Upper lobe of left lung (tissue), 6 donors: ENCODE measurements at places on chromosomes 7 and 10.

DNA sequence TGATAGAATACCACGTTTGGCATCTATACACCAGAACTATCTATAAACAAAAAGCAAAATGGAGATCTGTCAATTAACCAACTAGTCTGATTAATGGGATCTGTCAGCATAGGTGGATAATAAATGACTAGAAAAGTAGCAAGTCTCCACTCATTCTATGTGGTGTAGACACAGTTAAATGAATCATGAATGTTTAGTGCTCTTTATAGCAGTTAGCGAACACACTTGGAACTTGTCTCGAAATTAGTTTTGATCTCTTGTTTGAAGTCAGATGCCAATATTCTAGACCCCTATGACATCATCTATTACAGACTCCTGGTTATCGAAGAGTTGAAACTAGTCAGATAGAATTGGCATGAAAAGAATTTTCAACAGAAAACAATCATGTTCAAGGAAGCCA is 259.7 kb downstream of the AHR start:
- DNase-seq: no peak

DNA sequence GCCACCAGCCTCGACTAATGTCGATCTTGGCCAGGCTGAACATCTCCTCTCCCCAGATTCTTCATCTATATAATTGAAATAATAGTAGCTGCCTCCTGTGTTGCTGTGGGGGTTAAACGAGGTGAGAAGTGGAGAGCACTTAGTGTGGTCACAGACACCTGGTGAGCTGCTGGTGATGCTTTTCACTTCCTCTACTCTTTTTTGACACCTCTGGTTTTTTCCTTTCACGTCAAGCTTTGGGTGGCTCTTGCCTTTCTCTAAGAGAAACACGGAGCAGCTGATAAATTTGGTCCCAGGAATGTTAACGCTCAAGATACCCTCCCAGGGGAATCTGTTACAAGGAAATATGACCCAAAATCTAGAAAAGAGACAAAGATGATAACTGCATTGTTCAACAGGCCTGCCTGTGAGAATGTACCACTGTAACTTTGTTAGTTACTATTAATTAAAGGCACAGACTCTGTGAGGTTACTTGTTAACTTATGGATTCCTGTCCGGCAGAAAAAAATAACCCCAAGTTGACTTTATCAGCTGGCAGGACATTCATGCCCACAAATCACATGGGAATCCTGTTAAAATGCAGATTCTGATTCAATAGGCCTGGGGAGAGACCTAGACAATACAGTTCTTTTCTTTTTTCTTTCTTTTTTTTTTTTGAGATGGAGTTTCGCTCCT is 9.5 kb upstream of the NPFFR1 start:
- DNase-seq: no peak

DNA sequence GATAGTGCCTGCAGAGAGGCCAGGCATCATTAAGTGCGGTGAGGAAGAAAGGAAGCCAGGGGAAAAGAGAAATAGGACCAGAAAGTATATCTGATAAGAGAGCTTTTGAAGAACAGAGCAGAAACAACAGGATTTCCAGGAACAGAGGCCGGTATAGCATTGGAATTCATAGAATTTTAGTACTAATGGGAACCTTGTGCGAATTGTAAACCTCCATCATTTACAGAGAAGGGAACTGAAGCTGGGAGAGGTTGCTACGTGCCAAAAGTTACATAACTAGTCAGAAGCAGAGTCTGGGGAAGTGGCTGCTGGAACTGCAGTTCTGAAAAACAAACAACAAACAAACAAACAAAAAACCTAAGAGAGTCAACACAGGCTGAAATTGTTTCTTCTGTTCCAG is 5.4 kb upstream of the ZMYND11 start:
- no peak for DNase-seq

- DNase-seq: no peak
These were observed 147.6 kb upstream of the AOAH start for GRCh38 chr7:36871863-36872262.

- DNase-seq: no peak
These were observed 205.9 kb downstream of the SEC23IP start for GRCh38 chr10:120098232-120098930.

- DNase-seq: no peak
These were observed 110.1 kb downstream of the CDK14 start for GRCh38 chr7:90706072-90706716.

DNA sequence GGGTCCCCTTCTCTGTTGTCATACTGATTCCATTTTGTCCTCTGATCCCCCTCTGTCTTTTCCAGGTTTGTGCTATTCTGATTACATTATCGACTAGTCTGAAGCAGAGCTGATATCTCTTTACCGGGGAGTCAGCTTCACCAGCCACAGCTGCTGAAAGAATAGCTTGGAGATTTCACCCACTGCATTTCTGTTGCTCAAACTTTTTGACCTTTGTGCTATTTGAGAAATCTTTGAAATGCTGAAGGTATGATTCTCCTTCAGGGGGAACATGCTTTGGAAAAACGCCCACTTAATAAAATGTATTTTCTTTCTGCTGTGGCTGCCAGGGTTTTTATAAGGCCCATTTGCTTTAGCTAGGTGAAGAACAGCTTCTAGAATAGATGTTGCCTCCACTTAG is 197.8 kb upstream of the TCF7L2 start:
- DNase-seq: no peak

- DNase-seq: no peak
These were observed 4.7 kb upstream of the LMBR1 start for GRCh38 chr7:156897673-156898072.

DNA sequence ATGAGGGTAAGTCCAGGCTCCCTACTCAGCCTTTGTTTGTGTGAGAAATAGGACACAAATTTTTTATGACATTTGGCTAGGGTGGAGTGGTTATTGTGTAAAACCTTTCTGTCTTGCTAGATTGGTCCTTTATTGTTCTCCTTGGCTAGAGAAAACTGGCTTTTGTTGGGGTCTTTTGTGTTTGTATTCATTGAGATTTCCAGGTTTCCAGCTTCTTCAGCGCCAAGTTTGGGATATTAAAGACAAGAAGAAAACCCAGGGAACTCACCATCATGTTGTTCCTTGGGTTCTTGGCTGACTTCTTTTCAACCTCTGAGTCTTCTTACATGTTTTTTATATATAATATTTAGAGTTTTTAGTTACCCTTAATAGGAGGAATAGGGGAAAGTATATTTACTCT is 310.0 kb downstream of the HPSE2 start:
- no peak for DNase-seq

- DNase-seq: no peak
These were observed 2.5 kb downstream of the SAP25 start for GRCh38 chr7:100570954-100571828.

DNA sequence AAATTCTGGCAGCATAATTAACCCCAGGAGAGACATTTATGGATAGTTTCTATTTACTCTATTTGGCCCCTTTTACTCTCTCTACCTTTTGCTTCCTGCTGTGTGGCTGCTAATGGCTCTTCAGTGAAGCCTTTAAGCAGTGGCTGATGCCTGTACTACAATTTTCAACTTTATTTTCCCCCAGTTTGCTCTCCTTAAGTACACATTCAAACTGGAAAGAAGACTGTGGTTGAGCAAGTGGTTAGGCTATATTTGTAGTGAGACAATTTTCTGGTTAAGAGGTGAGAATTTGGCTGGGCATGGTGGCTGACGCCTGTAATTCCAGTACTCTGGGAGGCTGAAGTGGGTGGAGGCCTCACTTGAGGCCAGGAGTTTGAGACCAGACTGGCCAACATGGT is 8.5 kb upstream of the RSBN1L start:
- peak; percentile 46 for DNase-seq

- DNase-seq: no peak
These were observed 24.7 kb upstream of the ANKRD1 start for GRCh38 chr10:90945491-90946070.

GRCh38 chr7:27064661-27065060 is 31.1 kb downstream of the HOXA1 start:
- DNase-seq: no peak

DNA sequence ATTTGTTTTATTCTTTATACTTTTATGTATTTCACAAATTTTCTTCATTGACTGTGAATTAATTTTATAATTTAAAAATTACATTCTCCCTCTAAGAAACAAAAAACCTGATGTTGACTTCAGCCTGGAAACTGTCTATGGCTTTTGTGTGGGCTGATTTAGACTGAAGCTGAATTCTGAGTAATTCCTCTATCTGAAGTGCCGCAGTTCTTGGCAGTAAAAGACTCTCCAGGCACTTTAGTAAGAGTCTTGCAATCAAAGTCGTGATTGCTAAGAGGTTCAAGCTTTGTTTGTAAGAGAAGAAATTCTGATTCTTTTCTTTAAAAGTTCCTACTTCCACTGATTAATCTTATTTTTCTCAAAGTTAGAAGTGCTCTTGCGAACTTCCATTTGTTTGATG is 3.4 kb upstream of the CEP41 start:
- no peak for DNase-seq

DNA sequence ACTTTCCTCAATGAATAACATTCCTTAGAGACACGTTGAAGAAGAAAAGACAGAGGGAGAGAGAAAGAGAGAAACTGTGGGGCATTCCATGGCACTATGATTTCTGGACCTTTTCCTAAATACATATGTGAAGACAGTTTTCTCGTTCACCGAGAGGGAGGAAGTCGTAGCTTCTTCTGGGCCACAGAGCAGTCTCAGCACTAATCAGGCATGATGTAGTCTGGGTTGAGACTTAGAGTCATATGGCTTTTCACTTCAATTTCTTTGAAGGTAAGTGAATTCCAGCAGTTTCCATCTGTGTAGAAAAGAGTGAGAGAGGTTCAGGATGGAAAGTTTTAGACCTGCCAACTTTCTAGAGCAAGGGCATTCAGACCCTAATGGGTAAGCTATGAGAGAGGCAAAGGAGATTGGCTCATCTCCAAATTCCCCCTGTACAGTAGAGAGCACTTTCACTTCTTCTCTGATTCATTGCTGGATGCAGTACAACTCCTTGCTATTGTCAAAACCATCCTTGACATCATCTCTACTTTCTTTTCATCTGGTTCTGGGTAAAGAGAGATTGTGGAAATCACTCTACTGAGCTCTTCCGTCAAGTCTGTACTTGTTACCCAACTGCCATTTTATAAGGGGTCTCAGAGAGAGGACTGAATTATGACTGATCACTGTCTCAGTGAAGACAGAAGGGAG is 31.5 kb upstream of the OR9A4 start:
- no peak for DNase-seq

- DNase-seq: no peak
These were observed 82.5 kb downstream of the NDUFB2 start for GRCh38 chr7:140778975-140779374.

DNA sequence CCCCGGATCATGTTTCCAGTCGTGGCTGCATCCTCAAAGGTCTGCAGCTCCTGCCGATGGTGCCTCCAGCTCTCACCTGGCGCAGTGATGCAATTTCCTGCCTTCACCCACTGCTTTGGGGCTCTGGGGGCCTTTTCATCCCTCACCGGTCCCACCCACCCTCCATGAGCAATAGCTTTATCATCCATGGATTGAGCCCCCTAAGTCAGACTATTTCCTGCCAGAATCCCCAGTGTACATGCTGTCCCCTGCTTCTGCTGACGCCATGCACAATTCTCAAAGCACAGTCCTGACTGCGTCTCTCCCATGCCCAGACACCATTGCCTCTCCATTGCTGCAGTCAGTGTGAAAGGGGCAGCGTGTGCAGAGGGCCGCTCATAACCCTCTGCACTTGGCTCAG is 49.7 kb downstream of the FAM241B start:
- DNase-seq: no peak

DNA sequence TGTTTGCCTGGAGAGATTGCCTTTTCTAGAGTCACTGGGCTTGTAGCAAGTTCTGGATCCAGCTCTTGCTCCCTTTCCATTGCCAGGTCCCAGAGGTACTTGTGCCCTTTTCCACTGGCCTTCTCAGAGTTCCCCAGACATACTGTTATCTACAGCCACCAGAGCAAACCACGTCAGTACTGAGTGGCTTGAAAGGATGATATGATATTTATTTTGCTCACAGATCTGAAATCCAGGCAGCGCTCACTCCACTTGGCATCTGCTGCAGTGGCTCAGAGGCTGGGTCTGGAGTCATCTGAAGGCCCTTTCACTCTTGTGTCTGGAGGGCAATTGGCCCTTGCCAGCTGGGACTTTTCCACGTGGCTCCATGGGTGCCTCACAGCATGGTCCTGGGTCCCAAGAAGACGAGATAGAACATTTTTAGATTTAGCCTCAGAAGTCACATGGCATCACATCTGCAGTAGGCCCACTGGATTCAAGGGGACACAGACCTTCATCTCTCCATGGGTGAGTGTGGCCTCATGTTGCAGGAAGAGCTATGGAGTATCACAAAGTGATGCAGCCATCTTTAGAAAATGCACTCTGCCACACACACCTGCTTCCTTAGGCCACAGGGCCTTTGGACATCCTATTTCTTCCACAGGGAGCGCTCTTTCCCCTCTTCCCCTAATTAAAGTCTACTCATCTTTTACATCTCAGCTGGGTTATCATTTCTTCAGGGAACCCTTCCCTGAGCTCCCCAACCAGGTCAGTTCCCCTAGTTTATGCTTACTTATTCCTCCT is 22.9 kb upstream of the TCF7L2 start:
- DNase-seq: no peak

- no peak for DNase-seq
These were observed 22.5 kb downstream of the SYPL1 start for GRCh38 chr7:106089647-106090046.

DNA sequence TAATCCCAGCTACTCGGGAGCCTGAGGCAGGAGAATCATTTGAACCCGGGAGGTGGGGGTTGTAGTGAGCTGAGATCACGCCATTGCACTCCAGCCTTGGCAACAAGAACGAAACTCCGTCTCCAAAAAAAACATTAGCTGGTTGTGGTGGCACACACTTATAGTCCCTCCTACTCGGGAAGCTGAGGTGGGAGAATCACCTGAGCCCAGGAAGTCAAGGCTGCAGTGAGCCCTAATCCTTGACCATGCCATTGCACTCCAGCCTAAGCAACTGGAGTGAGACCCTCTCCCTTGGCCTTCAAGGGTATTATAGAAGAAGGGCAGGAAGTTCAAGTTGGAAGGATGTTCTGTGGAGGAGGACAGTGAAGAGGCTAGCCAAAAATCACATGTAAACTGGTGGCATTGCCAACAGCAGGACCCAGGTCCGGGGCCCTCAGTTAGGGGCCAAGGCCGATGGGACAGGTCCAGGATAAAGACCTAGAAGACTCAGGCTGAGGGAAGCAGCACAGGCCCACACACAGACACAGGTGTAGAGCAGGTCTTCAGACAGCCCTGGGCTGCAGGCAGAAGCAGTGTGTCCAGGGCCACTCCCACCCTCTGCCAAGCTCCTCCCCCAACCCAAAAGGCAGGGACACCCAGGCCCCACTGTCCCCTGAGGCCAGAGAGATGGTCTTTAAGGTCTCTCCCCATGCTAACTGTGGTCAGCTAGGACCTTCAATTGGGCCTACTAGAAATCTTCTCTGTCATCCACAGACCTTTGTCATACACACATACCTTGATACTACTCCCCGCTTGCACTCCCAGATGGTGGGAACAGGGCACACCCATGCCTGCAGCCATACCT is 8.4 kb upstream of the SAMD8 start:
- peak; percentile 16 for DNase-seq

- DNase-seq: no peak
These were observed 56.7 kb downstream of the GRK5 start for GRCh38 chr10:119263951-119264617.

- no peak for DNase-seq
These were observed 54.9 kb downstream of the ITIH5 start for GRCh38 chr10:7611909-7612308.

- no peak for DNase-seq
These were observed 6.2 kb downstream of the GSAP start for GRCh38 chr7:77409739-77410547.
